ENCODE measurements at places on chromosomes 1 and 21.

DNA sequence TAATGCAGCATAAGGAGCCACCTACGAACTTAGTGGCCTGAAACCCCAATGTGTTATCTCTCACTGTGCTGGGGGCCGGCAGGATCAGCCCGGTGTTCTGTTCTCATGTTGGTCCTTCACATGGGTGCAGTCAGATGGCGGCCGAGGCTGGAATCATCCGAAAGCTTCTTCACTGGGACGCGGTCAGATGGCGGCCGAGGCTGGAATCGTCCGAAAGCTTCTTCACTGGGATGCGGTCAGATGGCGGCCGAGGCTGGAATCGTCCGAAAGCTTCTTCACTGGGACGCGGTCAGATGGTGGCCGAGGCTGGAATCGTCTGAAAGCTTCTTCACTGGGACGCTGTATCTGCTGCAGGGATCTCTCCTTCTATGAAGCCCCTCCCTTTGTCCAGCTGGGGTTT is 12.6 kb upstream of the PCBP3 start:
- DNase-seq, result no peak

DNA sequence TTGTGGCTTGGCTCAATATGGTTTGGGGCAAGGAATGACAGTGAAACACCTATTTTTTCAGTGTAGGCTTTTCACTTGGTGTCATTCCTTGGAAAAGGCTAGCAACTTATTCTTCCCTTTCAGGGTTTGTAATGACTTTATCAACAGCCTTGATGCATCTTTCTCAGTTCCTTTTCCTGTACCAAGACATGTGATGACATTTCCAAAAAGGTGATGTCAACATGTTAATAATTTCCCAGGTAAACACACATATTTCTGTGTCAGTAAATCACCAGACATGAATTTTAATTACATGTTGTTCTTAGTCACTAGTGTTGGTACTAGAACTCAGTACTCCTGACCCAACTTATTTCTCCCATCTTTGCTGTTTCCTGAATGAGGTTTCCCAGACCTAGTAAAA is 37.8 kb upstream of the RRP15 start:
- DNase-seq, result no peak

DNA sequence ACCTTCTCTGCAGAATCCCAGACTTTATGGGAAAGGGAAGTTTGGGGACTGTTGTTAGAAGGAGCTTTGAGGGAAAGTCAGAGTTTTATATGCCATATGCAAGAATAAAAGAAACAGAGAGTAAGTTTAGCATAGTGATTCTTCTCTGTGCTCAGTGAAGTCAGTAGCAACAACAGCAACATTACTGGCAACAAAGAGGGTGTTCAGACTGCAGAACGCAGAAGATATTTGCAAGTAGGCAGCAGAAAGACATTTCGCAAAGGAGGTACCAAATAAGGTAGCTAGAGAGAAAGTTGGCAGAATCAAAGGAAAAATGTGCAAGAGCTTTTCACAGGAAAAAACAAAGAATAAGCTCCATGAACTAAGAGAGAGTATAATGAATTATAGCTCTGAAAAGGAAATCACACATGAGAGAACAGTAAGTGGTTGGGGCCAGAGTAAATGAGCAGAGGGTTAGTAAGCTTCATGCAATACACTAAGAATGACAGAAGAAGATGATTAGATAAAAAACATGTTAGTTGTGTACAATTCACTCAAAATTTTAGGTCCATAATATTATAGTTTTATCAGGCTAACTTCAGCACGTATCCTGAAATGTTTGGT is 98.1 kb downstream of the NEGR1 start:
- no peak for DNase-seq

DNA sequence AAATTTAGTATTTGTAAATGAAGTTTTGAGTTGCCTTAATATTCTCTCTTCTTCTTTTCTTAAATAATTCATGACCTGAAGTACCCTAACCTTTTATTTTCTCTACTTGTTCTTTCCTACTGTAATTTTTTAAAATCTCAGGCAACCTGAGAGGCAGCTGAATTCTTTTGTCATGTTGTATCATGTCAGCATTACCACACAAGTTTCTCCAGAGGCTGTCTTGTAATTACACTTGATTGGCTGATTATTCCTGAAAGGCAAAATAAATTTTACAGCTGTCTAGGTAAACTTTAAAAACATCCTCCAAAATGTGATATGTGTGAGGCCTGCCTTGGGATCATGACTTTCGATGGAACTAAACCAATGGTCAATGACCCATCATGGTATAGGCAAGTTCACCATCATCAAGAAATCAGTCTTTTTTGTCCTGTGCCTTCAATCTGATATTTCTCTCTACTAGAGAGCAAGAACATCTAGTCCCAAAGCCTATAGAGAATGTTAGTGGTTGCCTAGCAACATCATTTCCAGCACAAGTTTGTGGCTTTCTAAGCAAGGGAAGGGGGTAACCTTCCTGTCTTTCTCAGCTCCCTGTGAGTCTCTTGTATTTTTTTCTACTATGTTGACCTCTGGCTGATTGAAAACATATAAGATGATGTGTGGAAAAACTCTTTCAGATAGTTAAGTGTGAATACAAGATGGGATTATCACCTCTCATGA is 115.5 kb downstream of the GABPA start:
- no peak for DNase-seq

DNA sequence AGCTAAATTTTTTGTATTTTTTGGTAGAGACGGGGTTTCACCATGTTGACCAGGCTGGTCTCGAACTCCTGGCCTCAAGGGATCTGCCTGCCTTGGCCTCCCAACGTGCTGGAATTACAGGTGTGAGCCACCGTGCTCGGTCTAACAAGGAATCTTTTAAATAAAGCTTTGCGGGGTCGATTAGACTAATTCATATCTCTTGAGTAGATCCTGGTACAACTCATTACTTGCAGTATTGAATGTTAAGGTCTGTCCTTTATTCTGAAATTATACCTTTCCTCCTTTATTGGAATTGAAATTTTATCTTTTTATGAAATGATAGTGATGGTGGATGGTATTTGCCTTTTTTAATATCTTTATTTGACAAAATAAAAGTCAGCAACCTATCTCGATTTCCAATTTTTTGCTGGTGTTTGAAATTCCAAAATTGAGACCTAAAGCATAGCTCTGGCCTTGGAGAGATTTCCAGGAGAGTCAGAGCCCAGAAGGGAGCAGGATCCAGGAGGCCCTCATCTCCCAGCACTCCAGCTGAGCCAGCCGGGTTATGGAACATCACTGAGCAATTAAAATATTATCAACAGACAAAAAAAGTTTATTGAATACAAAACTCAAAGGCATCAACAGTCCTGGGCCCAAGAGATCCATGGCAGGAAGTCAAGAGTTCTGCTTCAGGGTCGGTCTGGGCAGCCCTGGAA is 4.7 kb downstream of the S100A2 start:
- DNase-seq, result no peak

All from NCI-H510A (cell line).